Mucosa of descending colon (tissue), 3 donors: ENCODE measurements at places on chromosomes 2 and 18. TPM values are rescaled to one million over a fixed set of nuclear protein-coding genes. Genes with fewer than 3 reads are reported as not detected.

UPP2 gene
- not detected for total RNA-seq

PTPRN gene
- total RNA-seq, result 0.72 TPM

FAM228B gene
- total RNA-seq, result 7.8 TPM

CCDC68 gene
- total RNA-seq, result 54.3 TPM

ANKAR gene
- 14.2 TPM for total RNA-seq

PARD6G gene
- total RNA-seq, result 8.5 TPM

OR6B2 gene
- total RNA-seq, result not detected

BOK gene
- 25.5 TPM for total RNA-seq

MOGAT1 gene
- not detected for total RNA-seq

TUBA3E gene
- not detected for total RNA-seq

FBLN7 gene
- total RNA-seq, result 0.72 TPM

PRKAG3 gene
- total RNA-seq, result not detected

TMSB10 gene
- total RNA-seq, result 798 TPM

NCK2 gene
- total RNA-seq, result 52.2 TPM

CREG2 gene
- total RNA-seq, result 0.19 TPM

PLGLB1 gene
- total RNA-seq, result 5.4 TPM

GNLY gene
- total RNA-seq, result 4.3 TPM

SRD5A2 gene
- not detected for total RNA-seq

RUFY4 gene
- not detected for total RNA-seq

MEIS1 gene
- 196 TPM for total RNA-seq

MOB1A gene
- 117 TPM for total RNA-seq

PSD4 gene
- total RNA-seq, result 64.4 TPM

MATN3 gene
- not detected for total RNA-seq

LRATD1 gene
- 157 TPM for total RNA-seq

SH3RF3 gene
- total RNA-seq, result 1.9 TPM

TRIM54 gene
- total RNA-seq, result 0.43 TPM

SCN7A gene
- 76.2 TPM for total RNA-seq

TSN gene
- 45.9 TPM for total RNA-seq
